ACHN (cell line): ENCODE measurements at places on chromosomes 7 and 10.
A peak's percentile ranks its signal among the peaks of the same experiment; 100 is the strongest.

DNA sequence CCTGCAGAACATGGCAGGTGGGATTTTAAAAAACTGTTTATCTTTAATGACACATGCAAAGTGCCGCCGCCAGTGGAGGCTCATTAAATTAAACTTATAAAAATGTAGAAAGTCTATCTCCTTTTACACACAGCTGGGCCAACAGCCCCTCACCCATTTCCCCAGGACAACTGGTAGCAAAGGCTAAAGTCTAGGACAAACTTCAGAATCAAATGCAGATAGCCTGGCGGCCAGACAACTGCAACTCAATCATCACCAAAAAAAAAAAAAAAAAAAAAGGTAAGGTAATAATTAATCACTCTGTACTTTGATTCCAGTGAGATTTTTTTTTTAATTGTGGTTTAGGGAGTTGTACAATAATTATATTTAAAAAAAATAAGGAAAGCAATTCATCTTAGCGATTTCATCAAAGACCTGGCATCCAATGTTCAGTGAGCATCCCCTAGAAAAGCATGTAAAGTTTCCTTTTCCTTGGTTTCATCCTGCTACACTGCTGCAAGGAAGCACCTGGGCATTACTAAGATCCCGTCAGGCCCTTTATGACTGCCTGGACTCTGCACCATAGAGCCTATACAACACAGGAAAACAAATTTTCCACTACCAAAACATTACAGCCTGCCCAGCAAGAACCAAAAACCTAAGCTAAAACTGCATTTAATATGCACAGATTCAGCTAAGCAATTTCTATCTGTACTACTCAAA, 98.5 kb downstream of the GRB10 start:
- DNase-seq = no peak

DNA sequence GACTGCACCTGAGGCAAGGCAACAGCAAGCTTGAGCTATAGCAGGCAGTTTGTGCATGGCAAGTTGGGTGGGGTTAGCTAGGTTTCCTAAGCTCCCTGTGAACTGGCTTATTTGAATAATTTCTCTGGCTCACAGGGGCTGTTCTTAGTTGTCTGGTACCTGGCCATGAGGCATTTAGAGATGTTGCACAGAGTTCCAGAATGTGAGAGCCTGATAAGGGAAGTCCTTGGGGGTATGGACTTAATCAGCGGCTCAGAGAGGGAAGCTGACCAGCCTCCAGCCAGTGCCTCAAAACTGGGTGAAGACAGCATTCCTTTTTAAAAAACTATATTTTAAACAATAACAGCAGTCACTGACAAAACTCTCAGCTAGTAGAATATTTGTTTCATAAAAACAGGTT, 307.4 kb downstream of the FZD1 start:
- DNase-seq = no peak

DNA sequence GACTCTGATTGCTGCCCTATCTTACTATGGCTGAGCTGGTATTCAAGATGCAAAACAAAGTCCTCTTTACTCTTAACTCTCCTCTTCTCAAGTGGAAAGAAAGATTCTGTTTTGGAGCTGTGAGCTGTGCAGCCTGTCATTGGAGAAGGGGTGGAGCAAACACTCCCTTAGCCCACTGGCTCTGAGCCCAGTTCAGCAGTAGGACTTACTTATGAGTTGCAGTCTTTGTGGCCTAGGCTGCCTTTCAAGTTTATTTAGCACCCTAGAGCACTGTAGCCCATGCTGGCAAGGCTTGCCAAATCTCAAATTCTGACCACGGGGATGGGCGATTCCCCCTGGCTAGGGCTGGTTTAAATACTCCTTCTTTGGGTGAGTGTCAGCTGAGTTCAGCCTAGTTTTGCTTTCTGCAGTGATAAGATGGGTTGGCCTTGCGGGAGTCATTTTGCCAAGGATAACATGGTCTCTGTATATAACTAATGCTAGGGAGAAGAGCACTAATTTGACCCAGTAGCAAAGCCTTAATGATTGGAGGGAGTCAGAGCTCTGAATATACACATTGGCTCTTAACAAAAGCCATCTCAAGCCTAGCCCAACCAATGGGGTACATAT, 110.2 kb downstream of the MYO3A start:
- DNase-seq = no peak

- no peak for DNase-seq
Observed at GRCh38 chr10:4013651-4014121, 228.7 kb upstream of the KLF6 start.

DNA sequence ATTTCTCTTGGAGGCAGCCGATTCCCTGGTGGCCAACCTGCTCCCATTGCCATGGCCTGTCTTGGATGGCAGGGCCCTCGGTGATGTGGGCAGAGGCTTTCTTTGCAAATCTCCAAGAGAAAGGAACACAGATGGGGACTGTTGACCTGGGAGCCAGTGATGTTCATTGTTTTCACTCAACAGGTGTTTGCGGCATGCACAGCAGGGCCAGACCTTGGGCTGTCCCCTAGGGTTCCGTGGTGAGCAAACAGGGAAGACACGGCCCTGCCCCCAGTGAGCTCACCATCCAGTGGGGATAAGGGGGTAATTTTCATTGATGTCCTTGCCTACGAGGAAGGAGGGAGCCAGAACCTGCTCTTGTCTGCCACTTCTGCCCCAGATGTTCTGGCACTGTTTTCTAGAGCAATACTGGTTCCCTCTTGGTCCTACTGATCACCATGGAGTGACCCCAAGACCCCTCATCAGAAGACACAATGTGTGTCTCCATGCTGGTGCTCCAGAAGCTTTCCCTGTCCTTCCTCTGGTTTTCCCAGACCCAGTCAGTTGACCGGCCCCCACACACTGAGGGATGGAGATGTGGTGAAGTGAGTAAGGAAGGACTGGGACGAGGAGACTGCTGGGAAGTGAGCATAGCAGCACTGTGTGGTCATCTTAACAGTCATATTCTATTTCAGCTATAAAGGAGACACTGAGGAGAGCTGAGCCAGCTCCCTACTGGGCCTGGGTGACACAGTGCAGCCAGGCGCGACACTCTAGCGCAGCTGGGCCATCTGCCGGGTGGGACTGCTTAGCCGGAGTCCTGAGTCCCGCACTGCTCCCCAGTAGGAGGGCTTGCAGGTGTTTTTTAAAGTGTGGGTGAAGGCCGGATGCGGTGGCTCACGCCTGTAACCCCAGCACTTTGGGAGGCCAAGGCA, 20.4 kb upstream of the FIGNL1 start:
- DNase-seq = no peak

- DNase-seq = peak; percentile 1
Observed at GRCh38 chr10:21083861-21084260, 186.8 kb upstream of the NEBL start.

DNA sequence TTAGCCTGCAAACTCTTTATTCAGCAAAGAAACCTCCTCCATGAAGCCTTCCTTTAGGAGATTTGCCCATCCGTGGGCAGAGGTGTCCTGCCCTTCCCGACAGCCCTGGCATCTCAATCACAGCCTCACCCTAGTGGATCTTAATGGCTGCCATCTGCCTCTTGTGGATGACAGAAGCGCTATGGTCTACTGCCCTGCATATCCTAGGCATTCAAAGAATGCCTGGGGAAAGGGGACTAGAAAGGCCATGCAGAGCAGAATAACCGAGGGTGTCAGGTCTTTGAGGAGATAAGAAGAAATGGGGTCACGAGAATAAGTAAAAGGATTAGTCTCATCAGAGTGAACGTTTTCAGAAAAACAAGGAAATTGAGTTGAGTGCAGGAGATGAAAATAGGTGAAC, 57.7 kb upstream of the SPOCK2 start:
- peak; percentile 90 for DNase-seq

- DNase-seq = no peak
Observed at GRCh38 chr10:131802996-131803395, 97.8 kb upstream of the PPP2R2D start.

GRCh38 chr7:77367976-77368375, 48.2 kb downstream of the GSAP start:
- no peak for DNase-seq
